ENCODE measurements at places on chromosomes 1 and 21. TPM values are rescaled to one million over a fixed set of nuclear protein-coding genes. Genes with fewer than 3 reads are reported as not detected.

Gene FBXO2
- 9.1 TPM for total RNA-seq

Gene MIB2
- total RNA-seq, result 19.5 TPM

Gene VAV3
- 0.29 TPM for total RNA-seq

Gene AKR7A3
- 0.32 TPM for total RNA-seq

Gene JAM2
- total RNA-seq, result not detected

Gene RHOC
- 359 TPM for total RNA-seq

Gene ACTL8
- total RNA-seq, result 1.0 TPM

Gene ALG14
- total RNA-seq, result 3.5 TPM
